ENCODE measurements at places on chromosomes 1 and 21.

DNA sequence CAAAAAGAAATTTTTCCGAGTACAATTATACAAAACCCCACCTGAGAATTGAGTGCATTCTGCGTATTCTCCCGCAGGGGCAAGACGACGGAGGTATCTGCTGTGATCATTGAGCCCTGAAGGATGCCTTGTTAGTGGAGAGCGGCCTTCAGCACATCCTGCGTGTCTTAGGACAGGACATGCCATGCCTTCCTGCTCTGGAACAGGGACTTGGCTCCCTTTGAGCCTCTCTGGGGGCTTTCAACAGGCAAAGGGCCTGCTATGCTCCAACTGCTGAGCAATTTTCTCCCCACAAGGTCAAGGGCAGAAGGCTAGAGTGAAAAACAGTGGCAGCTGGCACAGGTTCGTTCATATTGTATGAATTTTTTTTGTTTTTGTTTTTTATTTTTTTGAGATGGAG lies 52.4 kb downstream of the TOR1AIP2 start:
- no peak for DNase-seq
- H3K27me3 ChIP-seq = no peaks in the 10 kb centered on the region
- no peak overlapping the region for H3K27ac ChIP-seq
- no peaks in the 10 kb centered on the region for H3K4me1 ChIP-seq

DNA sequence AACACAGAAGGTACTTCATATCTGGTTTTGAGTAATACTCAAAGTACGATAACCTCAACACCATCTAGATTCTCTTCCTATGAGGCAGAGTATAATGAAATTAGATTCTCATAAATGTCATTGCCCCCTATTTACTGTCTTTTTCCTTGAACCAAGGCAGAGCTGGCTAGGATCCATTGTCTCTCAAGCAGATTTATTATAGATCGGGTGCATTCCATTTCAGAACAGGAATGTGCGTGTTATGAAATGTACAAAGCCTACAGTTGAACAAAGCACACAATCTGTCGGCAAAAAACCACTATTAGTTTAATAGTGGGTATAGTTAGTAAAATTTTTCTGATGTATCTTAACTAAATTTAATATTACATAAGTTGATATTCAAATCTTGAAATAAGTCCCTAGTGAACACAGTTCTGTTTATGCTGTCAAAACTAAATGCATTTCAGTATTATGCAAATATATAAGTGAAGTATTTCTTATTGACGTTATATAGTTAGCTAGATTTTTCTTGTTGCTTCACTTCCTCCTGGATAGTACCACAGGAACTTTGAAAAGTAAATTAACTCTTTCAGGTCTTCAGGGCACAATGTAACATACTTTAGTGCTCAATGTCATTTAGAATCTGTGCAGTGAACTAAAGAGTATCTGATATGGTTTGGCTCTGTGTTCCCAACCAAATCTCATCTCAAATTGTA lies 92.1 kb downstream of the DDAH1 start:
- peaks cover 2% of the 10 kb centered on the region for H3K4me1 ChIP-seq
- no peaks in the 10 kb centered on the region for H3K27me3 ChIP-seq
- H3K27ac ChIP-seq = no peak overlapping the region
- no peaks in the 10 kb centered on the region for H3K36me3 ChIP-seq
- DNase-seq = no peak
- H3K4me3 ChIP-seq = no peak overlapping the region

GRCh38 chr1:232353001-232353400 lies 276.9 kb downstream of the SIPA1L2 start:
- H3K36me3 ChIP-seq = no peaks in the 10 kb centered on the region
- H3K27ac ChIP-seq = no peak overlapping the region
- H3K4me1 ChIP-seq = 0 out of 2 replicates have a peak, but pooled peaks cover 1% of the 10 kb centered on the region
- DNase-seq = no peak
- H3K27me3 ChIP-seq = no peaks in the 10 kb centered on the region

DNA sequence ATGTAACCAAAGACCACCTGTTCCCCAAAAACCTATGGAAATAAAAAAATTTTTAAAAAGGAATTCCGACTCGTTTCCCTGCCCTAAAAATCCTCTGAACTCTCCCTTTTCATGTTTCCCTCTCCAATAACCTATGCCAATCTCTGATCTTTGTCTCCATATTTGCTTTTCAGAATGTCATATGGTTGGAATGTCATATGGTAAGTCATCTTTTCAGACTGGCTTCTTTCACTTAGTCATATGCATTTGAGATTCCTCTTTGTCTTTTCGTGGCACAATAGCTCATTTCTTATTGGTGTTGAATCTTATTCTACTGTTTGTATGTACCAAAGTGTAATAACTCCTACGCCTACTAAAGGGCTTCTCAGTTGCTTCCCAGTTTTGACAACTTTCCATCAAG lies 117.5 kb downstream of the BACH1 start:
- H3K4me3 ChIP-seq = no peak overlapping the region
- H3K27ac ChIP-seq = no peak overlapping the region

DNA sequence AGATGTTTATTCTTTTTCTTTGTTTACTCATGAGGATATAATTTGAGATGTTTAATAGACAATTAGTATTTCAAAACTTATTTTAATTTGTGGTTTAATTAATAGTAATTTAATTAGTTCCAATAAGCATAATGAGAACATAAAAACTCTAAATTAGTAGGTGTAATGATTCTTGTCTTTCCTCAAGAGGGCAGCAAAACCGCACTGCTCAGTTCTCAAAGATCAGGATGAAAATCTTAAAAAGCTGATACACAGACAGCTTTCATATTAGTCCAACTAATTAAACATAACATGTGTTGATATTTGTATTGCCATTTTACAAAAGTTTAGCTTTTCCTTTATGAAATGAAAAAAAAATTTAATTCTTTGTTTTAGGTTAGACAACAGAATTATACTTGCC lies 106.7 kb upstream of the C21orf91 start:
- H3K27me3 ChIP-seq = no peaks in the 10 kb centered on the region
- H3K4me1 ChIP-seq = no peaks in the 10 kb centered on the region
- no peak for DNase-seq
- no peak overlapping the region for H3K27ac ChIP-seq
- H3K36me3 ChIP-seq = no peaks in the 10 kb centered on the region

DNA sequence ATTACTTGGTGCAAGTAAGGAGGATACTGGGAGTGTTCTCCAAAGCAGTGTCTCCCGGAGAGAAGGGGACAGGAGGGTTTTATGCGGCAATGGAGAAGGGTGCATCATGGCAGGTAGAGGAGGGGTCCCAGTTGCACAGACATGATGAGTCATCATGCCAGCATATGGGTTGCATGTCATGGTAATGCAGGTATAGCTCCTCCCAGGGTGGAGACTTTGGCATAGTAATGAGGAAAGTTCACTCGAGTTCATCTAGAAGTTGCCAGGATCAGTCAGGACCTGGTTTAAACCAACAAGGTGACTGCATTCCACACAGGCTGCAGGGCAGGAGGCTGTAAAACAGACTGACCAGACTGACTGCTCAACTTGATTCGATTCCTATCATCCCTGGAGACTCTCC lies 355.7 kb upstream of the DUSP10 start:
- no peaks in the 10 kb centered on the region for H3K36me3 ChIP-seq
- H3K27me3 ChIP-seq = no peaks in the 10 kb centered on the region
- peaks cover 4% of the 10 kb centered on the region for H3K4me1 ChIP-seq
- H3K27ac ChIP-seq = no peak overlapping the region

GRCh38 chr21:28410256-28410655 lies 582.4 kb downstream of the LTN1 start:
- no peak for DNase-seq
- H3K36me3 ChIP-seq = no peaks in the 10 kb centered on the region
- no peak overlapping the region for H3K4me3 ChIP-seq
- H3K27me3 ChIP-seq = no peaks in the 10 kb centered on the region

- no peaks in the 10 kb centered on the region for H3K27me3 ChIP-seq
- H3K36me3 ChIP-seq = no peaks in the 10 kb centered on the region
- H3K4me3 ChIP-seq = no peak overlapping the region
- H3K27ac ChIP-seq = no peak overlapping the region
- H3K4me1 ChIP-seq = no peaks in the 10 kb centered on the region
Measured at GRCh38 chr1:115046751-115047150, 17.1 kb downstream of the TSHB start.

DNA sequence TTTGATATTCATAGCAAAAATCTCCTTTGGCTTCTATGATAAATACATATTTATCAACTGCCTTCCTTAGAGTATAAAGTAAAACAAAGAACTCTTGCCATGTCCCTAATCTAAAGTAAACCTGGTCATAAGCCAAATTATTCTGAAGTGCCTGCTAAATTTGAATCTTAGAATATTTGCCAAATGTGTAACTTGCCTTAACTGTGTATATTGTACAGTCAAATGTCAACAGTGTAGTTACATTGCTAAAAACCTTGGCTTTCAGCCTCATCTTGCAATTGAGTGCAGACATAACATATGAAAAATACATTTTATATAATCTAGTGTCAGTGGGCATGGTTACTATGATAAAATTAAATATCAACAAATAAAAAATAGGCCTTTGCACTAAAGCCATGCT lies 583.4 kb upstream of the ADAMTS5 start:
- H3K36me3 ChIP-seq = no peaks in the 10 kb centered on the region
- H3K27ac ChIP-seq = no peak overlapping the region
- no peak for DNase-seq
- no peaks in the 10 kb centered on the region for H3K27me3 ChIP-seq
- H3K4me1 ChIP-seq = no peaks in the 10 kb centered on the region

DNA sequence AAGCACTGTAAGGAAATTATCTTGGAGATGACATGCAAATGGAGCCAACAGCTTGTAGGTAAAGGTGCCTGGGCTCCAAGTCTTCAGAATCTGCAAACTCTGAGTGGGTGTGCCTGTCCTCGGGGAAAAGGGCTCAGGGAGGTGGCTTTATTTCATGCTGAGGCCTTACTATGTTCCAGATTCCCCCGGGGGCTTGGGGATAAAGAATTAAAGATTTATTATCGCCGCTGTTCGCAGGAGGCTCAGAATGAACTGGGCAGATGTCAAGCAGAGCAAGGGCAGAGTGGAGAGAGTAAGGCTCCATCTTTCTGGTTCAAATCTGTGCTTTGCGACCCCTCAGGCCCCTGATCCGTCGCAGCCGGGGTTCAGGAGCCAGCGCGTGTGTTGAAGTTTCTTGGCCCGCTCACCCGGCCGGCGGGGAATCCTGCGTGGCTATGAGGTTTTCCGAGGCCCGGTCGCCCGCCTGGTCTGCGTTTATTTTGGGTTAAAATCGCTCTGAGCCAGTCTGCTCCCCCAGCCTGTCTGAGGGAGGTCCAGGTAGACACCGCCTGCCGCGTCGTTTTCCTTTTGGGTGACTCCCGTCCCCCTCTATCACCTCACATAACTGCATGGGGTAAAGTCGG lies 19.5 kb downstream of the RHOU start:
- no peaks in the 10 kb centered on the region for H3K36me3 ChIP-seq
- no peak overlapping the region for H3K27ac ChIP-seq
- DNase-seq = no peak

DNA sequence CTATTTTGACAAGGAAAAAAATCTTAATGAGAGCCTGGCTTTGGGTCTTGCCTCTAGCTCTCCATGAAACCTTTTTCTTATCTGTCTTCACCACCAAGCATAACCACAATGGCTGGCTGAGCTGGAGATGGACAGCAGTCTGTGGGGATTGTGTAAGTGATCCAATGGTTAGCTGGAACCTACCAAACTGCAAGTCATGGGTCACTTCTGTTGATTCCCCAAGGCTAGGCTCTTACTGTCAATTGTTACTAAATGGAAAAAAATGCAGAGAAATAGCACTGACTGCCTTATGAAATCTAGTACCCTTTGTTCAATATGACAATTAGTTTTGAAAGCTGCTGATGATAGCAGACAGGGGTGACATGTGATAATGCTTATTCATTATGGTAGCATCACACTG lies 359.0 kb downstream of the ST6GALNAC3 start:
- no peaks in the 10 kb centered on the region for H3K4me1 ChIP-seq
- H3K4me3 ChIP-seq = no peak overlapping the region
- DNase-seq = no peak
- H3K36me3 ChIP-seq = no peaks in the 10 kb centered on the region

DNA sequence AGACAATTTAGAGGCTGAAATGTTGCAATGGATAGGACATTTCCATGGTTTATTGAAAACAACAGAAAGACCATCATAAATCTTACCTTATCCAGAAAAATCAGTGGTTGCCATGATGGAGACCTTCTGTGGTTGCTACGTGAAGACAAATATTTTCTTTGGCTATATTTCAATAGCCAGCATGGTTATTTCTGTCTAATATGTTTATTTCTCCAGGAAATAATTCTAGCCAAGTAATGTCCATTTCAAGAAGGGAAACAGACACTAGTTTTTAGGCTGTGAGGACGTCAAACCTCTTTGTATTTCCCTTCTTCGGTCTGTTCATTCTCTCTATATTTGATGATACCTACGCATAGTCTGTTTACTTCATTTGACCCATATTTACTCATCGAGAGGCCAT lies 49.2 kb upstream of the NFASC start:
- no peaks in the 10 kb centered on the region for H3K4me1 ChIP-seq
- no peaks in the 10 kb centered on the region for H3K27me3 ChIP-seq
- no peaks in the 10 kb centered on the region for H3K36me3 ChIP-seq
- no peak overlapping the region for H3K27ac ChIP-seq
- DNase-seq = no peak
- no peak overlapping the region for H3K4me3 ChIP-seq

DNA sequence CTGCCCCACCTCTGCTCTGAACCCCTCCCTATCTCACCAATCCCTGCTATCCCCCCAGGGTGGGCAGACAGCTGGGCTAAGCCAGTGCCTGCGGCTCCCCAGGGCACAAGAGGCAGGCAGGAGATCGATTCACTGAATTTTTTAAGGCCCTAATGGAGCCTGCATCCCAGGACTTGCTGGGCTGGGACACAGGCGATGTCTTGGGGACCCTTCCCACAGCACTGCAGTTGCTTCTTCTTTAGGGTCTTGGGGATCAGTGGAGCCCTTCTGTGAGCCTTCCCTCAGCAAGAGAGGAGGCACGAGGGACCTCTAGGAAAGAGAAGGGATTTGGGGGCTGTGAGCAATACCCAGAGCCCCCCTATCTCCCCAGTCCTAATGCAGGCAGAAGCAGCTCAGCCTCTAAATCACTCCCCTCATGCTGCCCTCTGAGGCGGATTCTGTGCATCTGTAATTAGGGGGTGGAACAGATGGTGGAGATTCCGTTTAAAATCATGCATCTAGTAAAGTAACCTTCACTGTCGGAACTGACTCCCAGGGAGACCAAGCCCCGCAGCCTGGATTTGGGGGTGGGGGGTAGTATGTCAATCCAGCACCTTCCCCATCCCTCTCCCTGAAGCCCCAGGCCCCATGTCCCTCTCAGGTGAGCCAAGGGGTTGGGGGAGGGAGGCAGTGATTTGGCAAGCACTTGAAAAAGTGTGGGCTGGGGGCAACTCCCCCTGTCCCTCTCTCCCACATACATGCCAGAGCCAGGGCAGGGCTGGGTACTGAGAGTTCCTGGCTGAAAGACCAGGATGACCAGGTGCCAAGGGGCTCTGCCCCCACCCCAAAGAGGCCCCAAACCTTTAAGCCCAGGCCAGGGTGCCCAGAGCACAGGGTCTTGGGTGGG lies 10.0 kb downstream of the AHDC1 start:
- H3K36me3 ChIP-seq = peaks cover 5% of the 10 kb centered on the region

GRCh38 chr21:17823846-17824245 lies 4.7 kb upstream of the C21orf91 start:
- H3K4me3 ChIP-seq = no peak overlapping the region
- no peaks in the 10 kb centered on the region for H3K36me3 ChIP-seq
- H3K4me1 ChIP-seq = peaks cover 2% of the 10 kb centered on the region
- no peak for DNase-seq
- no peaks in the 10 kb centered on the region for H3K27me3 ChIP-seq

- no peak overlapping the region for H3K27ac ChIP-seq
- H3K4me1 ChIP-seq = no peaks in the 10 kb centered on the region
- no peaks in the 10 kb centered on the region for H3K36me3 ChIP-seq
- no peak overlapping the region for H3K4me3 ChIP-seq
- no peaks in the 10 kb centered on the region for H3K27me3 ChIP-seq
Measured at GRCh38 chr1:112575154-112575804, 43.7 kb downstream of the ST7L start.

- no peaks in the 10 kb centered on the region for H3K4me1 ChIP-seq
- no peak overlapping the region for H3K4me3 ChIP-seq
- H3K27me3 ChIP-seq = no peaks in the 10 kb centered on the region
- DNase-seq = no peak
Measured at GRCh38 chr1:25146451-25146855, 85.8 kb downstream of the SYF2 start.
